ENCODE measurements at places on chromosomes 16 and 17.

- peak; percentile 16 for DNase-seq
These were observed 79.0 kb downstream of the GPRC5B start for GRCh38 chr16:19805459-19806162.

GRCh38 chr17:38416840-38417209 is 11.4 kb upstream of the ARHGAP23 start:
- DNase-seq = no peak

DNA sequence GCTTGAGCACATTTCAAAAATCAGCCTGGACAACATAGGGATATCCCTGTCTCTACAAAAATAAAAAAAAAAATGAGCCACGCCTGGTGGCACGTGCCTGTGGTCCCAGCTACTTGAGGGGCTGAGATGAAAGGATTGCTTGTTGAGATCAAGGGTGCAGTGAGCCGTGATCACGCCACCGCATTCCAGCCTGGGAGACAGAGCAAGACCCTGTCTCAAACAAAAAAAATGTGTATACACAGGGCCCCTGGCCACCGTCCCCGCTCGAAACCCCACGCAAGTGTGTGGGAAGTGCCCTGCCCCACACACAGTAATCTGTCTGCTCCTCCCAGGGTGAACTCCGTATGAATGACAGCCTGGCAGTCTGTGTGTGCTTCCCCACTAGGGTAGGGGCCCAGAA is 93.0 kb upstream of the RPL38 start:
- no peak for DNase-seq

- DNase-seq = no peak
These were observed 245.2 kb downstream of the XYLT1 start for GRCh38 chr16:17225541-17225940.

- DNase-seq = no peak
These were observed 11.9 kb upstream of the RBFOX3 start for GRCh38 chr17:79622776-79623175.

GRCh38 chr17:65100316-65101140 is 36.6 kb upstream of the RGS9 start:
- DNase-seq = peak; percentile 87

- DNase-seq = peak; percentile 80
These were observed 219.2 kb downstream of the SHISA9 start for GRCh38 chr16:13120557-13120956.

- no peak for DNase-seq
These were observed 200.3 kb downstream of the SEC14L1 start for GRCh38 chr17:77341069-77341541.

- DNase-seq = no peak
These were observed 142.0 kb upstream of the RCVRN start for GRCh38 chr17:10046786-10047785.

DNA sequence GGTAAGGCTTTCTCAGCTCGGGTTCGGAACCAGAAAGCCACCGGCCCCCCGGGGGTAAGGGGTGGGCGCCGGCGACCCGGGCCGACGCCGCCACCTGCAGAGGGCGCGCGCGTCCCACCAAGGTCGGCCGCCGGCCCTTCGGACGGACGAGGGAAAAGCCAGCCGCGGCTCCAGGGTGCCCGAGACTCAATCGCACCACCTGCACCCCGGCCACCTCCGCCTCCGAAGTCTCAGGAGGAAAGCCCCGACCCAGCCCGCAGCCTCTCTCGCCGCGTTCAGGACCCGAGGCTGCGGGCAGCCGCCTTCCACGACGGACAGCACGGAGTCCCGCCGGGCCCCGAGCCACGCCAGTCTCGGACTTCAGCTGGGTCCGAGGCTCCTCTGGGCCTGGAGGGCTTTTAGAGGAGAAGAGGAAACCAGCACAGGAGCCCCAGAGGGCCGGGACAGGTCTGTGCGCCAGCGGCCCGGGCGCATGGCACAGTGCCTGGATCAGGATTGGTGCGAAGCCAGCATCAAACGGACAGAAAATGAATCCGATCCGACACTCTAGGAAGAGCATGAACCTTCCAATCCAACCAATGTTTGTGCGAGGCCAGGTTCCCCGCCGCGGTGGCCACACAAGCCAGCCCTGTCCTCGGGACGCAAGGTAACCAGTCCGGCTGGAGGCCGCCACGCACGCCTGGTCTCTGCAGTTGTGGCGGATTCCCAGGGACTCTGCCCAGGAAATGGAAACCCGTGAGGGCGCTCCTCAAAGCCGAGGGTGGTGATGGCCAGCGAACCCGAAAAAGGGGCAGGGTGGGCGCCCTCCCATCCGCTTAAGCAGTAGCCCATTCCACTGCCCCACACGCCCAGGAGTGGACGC is 6.7 kb downstream of the CBX8 start:
- peak; percentile 81 for DNase-seq

DNA sequence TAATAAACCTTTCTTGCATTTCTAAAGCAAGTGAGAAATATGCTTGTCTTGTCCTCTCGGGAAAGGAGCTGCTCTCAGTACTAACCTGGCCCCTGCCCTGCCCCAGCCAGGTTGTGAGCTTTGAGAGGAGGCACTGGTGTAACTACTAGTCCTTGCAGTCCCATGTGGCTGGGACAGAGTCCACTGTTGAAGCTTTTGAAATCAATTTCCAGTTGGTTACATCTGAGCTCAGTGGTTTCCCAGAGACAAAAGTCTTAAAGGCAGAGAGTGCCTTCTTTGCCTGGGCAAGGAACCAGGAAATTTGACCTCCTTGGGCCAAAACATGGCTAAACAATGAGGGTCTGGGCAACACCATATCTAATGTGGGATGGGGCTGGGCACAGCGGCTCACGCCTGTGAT is 48.7 kb downstream of the GSG1L start:
- no peak for DNase-seq

GRCh38 chr17:9239793-9240658 is 218.7 kb downstream of the NTN1 start:
- DNase-seq = peak; percentile 66

- DNase-seq = no peak
These were observed 7.8 kb downstream of the XYLT2 start for GRCh38 chr17:50353600-50354195.

GRCh38 chr17:59631276-59631675 is 11.6 kb downstream of the CLTC start:
- DNase-seq = no peak

DNA sequence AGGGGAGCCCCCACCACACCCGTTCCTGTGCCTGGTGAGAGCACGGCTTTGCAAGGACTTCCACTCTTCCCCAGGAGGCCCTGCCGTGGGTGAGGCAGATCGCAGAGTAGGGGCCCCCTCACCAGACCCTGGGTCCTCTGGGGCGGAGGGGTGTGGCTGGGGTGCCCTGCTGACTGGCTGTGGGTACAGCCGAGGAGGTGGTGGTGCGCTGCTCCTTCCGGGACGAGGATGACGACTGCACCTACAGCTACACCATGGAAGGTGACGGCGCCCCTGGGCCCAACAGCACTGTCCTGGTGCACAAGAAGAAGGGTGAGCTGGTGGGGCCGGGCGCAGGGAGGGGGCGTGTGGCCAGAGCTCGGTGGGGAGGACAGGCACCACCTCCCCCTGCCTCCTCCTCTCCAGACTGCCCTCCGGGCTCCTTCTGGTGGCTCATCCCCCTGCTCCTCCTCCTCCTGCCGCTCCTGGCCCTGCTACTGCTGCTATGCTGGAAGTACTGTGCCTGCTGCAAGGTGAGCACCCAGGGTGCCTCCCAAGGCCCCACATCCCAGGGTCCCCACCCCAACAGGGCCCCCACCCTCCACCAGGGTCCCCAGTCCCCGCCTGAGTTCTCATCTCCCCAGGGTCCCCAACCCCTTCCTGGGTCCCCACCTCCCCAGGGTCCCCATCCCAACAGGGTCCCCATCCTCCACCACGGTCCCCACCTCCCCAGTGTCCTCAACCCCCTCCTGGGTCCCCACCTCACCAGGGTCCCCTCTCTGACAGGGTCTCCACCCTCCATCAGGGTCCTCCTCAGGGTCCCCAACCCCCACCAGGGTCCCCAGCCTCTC is 16.1 kb downstream of the ITGB4 start:
- no peak for DNase-seq

DNA sequence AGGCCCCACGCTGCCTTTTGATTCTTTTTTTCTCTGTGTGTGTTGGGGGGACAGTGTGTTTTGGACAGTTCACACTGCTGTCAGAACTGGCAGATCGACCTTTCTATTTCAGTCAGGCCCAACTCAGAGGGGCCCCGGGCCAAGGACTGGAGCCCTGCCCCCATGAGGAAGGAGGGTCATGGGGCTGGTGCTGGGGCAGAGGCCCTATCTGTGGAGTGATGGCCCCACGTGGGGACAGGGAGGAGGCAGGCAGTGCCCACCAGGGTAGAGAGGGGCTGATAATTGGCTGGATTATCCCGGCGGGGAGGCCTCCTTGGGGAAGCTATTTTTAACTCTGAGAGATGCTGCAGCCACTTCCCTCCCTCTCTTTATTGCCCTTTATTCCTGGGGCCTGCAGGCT is 5.7 kb upstream of the KCNJ12 start:
- DNase-seq = no peak

DNA sequence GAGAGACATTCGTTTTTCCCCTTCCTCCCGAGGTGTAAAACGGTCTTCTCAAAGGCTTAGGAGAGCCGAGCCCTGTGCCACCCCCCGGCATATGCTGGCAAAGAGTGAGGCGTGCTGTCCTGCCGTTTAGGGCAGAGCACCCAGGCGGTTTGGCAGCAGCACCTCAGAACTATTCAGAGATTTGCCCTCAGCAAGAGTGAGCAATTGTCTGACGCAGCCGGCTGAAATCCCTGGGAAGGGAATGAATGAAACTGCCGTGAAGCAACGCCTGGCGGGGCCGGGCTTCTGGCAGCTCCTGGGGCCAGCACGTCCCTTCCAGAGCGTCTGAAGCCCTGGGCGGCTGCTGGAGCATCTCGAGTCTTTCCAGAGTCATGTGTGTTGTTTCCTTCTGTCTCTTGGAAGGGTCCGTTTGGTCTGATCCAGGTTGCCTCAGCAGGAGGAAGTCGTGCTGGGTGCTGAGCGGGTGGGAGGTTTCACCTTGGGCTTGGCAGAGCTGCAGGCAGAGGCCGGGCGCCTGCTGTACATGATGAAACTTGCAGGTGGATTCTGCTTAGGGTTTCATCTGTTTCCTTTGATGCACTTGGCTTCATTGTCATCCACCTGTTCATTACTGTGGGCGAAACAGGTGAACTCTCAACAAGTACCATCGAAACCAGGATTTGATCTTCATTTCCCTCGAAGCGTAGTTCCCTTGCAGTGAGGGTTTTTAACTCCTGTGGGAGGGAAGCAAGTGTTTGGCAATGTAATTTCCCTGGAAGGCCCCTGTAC is 35.4 kb downstream of the TBCD start:
- no peak for DNase-seq

DNA sequence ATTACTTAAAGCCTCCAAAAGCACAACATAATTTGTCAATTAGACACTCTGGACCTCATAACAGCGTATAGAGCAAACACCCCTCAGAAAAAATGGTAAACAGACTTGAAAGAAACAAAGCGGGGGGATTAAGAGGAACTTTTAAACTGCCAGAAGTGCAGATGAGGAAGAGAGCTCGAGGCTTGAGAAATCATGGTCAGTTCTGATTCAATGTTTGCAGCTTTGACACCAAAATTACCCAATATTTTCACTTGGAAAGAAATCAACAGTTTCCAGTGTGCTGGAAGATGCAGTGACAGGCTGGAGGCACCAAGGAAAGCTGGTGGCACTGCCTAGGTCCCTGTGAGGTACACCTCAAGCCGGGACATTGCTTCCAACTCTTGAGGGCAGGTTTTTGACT is 180.9 kb upstream of the TOX3 start:
- DNase-seq = no peak

- no peak for DNase-seq
These were observed 12.2 kb upstream of the MMD start for GRCh38 chr17:55433629-55434422.

DNA sequence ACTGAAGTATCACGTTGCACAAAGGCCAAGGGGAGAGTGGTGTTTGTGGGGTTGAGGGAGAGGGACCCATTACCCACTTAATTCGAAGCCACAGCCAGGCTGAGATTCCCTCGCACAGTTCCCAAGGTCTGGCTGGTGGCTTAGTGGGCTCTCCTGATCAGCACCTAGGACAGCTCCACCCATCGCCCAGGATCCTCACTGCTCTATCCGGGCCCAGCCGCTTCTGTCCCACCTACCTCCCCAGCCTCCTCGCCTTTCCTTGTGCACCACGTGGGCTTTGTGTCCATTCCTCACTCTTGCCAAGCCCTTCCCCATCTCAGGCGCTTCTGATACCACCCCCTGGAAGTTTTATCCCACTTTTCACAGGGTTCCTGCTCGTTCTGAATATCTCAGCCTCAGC is 163.5 kb downstream of the CCT6B start:
- DNase-seq = peak; percentile 91

DNA sequence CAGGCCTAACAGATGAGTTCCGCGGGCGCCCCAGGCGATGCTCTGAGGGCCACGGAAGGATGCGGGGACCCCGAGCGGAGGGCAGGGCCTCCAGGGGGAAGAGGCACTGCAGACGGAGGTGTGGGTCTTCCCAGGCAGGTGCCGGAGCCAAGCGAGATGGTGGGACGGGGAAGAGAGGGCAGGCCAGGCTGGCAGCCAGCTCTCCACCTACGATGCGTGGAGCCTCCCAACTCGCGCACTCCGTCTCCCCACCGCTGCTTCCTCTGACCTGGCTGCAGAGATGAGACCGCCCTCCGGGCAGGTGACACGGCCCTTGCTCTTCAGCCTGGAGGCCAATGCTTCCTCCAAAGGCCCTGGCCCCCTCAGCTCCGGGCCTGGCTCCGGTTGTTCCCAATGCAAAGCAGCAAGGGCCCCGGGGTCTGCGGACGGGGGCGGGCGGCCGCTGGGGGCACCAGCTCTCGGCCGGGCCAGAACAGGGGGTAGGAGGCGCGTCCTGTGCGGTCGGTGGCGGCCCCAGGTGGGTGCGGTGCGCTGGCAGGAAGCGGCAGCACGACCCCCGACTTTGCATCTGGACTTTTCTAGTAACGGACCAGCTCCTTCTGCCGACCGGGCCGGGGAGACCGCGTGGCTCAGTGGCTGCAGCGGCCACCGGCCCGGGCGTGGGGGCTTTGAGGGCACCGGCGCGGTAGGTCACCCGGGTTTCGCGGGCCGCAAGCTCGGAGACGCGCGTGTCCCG is 1.5 kb upstream of the SOX8 start:
- DNase-seq = peak; percentile 70

- DNase-seq = no peak
These were observed 69.6 kb upstream of the RCVRN start for GRCh38 chr17:9974448-9975381.

GRCh38 chr16:330741-331140 is 21.8 kb downstream of the AXIN1 start:
- no peak for DNase-seq

DNA sequence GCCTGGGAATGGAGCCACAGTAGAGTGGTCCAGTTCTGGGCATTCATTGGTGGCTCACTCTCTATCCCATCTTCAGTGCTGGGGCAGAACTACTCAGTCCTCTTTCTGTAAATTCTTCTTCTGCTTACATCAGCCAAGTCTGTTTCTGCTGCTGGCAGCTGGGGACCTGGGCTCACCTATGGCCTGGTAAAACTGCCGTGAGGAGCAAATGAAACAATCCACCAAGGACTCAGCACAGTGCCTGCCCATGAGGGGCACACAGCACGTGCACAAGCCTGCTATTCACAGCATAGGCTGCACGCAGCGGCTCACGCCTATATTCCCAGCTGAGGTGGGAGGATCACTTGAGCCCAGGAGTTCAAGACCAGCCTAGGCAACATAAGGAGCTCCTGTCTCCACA is 30.9 kb upstream of the SNN start:
- DNase-seq = no peak

GRCh38 chr16:56277075-56277474 is 85.8 kb downstream of the GNAO1 start:
- DNase-seq = peak; percentile 84

- DNase-seq = no peak
These were observed 68.7 kb upstream of the MARCHF10 start for GRCh38 chr17:62876673-62877405.
